Activated CD4-positive, alpha-beta T cell treated with anti-CD3 and anti-CD28 coated beads, Interleukin-2, amount 10 ng/mL, durations not matched to agents 24 days and 14 days (primary cell): ENCODE measurements at places on chromosomes 4 and X. TPM values are rescaled to one million over a fixed set of nuclear protein-coding genes. Genes with fewer than 3 reads are reported as not detected.

DNA sequence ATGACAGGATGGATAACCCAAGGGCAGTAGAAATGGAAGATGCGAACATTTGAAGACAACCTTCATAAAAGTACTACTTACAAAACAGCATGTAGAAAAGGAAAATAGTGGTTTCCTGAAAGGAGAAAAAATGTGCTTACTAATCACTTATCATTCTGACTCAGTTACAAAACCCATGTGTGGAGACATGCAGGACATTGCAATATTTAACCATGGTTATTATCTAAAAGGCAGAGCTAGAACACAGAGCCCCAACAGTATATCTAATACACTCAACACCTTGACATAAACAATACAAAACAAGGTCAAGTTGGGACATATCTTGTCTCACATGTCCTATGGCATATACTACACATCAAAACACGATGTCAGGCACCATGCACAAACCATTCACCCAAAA lies 55.9 kb downstream of the EIF4E start:
- no peak overlapping the region for H3K27ac ChIP-seq
- H3K4me1 ChIP-seq = peaks cover 8% of the 10 kb centered on the region
- no peaks in the 10 kb centered on the region for H3K27me3 ChIP-seq
- H3K36me3 ChIP-seq = peaks cover 19% of the 10 kb centered on the region

DNA sequence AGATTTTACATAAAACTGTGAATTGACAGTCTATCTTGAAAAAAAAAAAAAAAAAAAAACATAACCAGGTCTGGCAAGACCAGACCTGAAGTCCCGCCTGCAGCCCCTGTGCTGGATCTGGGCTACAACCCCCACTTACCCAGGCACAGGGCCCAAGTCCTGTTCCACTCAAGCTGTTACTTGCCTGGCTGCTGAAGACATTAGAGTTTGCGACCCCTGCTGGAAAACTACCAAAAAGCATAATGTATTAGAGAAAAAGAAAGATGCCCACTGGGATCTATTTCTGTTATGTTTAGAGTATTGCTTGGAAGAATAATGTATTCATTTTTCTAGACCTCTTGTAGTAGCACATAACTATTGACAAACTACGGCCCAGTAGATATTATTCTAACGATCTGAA lies 4.7 kb downstream of the HS3ST1 start:
- H3K27ac ChIP-seq = no peak overlapping the region
- no peaks in the 10 kb centered on the region for H3K36me3 ChIP-seq
- H3K27me3 ChIP-seq = peaks cover 23% of the 10 kb centered on the region
- peak; percentile 71 for DNase-seq
- no peak overlapping the region for H3K4me3 ChIP-seq

DNA sequence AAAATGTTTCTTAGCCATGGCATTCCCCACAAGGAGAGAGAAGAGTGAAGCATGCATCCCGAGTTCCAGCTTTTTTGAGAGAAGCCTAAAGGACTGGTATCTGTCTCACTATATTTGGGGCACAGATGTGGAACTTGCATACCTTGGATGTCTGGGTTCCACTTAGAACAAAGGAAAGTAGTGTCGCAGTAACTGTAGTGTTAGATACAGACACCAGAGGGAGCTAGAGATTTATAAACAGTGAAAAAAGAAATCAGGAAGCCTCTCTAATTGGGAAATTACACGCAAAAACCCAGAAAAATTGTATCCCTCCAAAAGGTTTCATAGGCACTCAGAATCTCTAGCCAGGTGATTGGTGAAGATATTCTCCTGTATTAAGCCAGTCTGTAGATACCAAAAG lies 34.4 kb downstream of the AGTR2 start:
- H3K36me3 ChIP-seq = no peaks in the 10 kb centered on the region
- no peaks in the 10 kb centered on the region for H3K27me3 ChIP-seq
- H3K4me3 ChIP-seq = no peak overlapping the region
- no peak overlapping the region for H3K27ac ChIP-seq

DNA sequence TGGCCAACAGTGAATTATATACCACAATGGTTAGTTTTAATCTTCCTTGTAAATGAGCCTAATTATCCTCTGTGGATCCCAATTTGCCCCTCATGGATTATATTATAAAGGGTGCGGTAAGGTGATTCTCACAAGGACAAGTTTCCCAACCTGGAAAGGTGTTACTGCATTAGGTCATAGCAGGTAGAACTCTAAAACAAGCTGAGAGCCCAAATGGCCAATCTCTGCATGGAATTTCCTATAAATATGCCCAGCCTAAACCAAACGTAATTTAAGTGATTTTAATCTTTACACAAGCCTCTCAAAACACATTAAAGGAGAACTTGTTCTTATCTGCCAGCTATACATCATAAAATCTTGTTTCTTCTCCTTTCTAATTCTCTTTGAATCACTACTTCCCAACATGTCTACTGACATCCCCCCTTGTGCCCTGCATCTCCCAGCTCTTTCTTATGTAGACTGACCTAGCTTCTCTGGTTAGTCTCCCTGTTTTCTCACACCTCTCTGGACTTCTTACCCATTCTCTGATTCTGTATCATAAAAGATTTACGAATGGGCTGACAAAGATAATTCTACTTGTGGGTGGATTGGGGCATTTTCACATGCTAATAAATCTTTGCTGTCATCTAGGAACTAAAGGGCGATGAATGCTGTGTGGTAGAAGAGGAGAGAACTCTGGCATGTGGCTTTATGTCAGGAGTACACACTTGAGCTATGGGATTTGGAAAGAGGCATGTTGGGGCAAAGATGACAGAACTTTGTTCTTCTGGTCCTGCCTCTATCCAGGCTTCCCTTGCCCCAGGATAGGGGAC lies 94.3 kb upstream of the PGRMC2 start:
- no peaks in the 10 kb centered on the region for H3K4me1 ChIP-seq
- H3K36me3 ChIP-seq = no peaks in the 10 kb centered on the region
- H3K27ac ChIP-seq = no peak overlapping the region
- no peaks in the 10 kb centered on the region for H3K27me3 ChIP-seq
- no peak for DNase-seq

RNF150 gene
- total RNA-seq = 0.02 TPM in 1 of 2 replicates, not detected in the other
